ENCODE measurements at places on chromosomes 3 and 15.

DNA sequence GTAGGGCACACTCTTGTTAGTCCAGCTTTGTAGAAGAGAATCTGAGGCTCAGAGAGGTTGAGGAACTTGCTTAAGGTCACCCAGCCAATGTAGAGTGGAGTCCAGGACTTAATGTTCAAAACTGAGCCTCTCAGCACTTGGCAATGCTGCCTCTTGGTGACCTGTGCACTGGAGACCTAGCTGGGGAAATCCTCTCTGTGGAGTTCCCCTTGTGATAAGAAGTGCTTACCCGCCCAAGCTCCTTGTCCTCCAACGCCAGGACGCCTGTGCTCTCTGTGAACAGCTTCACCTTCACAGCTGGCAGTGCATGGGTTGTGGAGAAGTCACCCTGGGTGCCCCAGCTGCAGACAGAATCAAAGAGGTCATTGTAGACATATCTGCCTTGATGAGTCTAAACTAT is 219.1 kb upstream of the FEZF2 start:
- no peak for DNase-seq

- no peak for DNase-seq
Observed at GRCh38 chr3:194308601-194309449, 42.3 kb downstream of the CPN2 start.

GRCh38 chr15:57149196-57149595 is 227.1 kb upstream of the CGNL1 start:
- DNase-seq: no peak

DNA sequence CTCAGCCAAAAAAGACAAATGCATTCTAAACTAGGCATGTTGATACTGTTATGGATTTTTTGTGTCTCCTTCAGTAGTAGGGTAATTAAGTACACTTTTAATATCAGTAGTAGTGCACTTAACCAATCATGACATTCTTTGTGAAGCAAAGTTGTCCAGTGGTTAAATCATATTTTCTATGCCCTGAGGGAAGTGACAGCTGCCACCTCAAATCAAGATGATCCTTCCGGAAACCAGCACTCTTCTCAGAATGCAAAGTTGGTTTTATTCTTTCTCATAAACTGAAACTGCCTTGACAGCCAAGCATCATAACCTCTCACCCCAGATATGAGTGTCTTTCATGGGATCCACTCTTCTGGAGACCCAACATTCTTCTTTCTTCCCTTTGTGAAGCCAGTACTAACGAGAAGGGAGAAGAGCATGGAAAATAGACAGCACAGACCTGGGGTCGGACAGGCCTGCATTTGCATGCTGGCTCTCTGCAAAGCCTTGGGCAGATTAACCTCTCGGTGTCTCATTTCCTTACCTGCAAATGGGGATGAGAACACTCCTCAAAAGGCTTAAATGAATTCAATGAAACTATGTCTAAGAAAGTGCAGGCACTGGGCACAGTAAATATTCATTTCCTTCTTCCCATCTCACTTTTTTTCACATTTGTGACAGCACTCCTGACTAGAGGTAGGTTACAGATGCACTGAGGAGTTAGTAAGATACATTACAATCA is 13.2 kb downstream of the AAGAB start:
- DNase-seq: peak; percentile 51

DNA sequence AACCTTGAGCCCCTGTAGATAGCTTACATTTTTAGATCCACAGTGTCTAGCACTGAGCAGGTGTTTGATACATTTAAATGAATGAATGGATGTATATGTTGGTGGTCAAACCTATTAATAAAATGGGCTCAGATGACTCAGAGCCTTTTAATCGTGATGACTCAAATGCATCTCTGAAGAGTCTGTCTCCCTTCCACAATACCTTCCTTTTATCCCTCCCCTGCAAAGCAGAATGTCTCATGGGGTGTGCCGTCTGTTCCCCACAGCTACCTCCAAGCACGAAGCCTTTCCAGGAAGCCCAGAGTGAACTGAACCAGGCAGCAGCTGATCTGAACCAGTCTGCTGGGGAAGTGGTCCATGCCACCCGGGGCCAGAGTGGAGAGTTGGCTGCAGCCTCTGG is 303.5 kb upstream of the TPM1 start:
- peak; percentile 89 for DNase-seq

DNA sequence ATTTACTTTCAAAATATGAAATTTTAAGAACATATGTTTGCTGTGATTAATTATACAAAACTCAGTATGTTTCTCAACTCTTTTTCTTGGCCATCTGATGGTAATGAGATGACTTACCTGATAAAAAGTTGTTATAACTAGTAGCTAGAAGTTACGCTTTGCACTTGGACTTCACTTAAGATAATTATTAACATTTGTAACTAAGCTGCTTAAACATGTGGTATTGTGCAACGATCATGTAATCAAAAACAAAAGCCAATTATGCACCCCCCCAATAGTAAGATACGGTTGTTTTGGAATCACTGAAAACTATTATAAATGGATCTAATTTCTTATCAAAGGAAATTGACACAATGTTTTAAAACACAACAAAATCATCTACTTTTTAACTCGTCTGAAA is 342.9 kb downstream of the CNTN3 start:
- no peak for DNase-seq

GRCh38 chr3:177778633-177779032 is 581.4 kb upstream of the TBL1XR1 start:
- DNase-seq: no peak

- no peak for DNase-seq
Observed at GRCh38 chr3:147680837-147681483, 271.8 kb downstream of the ZIC1 start.

DNA sequence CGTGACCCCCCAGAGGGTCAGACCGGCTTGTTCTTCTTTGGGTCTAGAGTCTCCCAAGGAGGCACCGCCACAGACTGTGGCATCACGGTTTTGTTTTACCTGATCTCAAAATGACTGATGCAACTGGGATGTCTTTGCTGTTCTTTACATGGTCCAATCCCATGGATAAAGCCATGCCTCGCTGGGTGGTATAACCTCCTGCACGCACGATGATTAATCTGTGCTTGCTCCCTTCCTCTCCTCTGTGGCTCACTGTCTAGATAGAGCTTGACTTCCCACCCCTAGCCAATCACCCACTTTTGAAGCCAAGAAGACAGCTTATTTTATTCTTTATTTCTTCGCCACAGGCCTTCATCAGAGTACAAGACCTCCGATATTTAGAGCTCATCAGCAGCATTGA is 36.6 kb upstream of the RHO start:
- no peak for DNase-seq

GRCh38 chr15:70362886-70363285 is 265.2 kb upstream of the TLE3 start:
- peak; percentile 43 for DNase-seq

- DNase-seq: no peak
Observed at GRCh38 chr15:85606738-85607137, 188.0 kb downstream of the KLHL25 start.

GRCh38 chr3:138950006-138950644 is 3.1 kb downstream of the FOXL2NB start:
- DNase-seq: peak; percentile 56

- no peak for DNase-seq
Observed at GRCh38 chr3:41417574-41417973, 218.3 kb downstream of the CTNNB1 start.

DNA sequence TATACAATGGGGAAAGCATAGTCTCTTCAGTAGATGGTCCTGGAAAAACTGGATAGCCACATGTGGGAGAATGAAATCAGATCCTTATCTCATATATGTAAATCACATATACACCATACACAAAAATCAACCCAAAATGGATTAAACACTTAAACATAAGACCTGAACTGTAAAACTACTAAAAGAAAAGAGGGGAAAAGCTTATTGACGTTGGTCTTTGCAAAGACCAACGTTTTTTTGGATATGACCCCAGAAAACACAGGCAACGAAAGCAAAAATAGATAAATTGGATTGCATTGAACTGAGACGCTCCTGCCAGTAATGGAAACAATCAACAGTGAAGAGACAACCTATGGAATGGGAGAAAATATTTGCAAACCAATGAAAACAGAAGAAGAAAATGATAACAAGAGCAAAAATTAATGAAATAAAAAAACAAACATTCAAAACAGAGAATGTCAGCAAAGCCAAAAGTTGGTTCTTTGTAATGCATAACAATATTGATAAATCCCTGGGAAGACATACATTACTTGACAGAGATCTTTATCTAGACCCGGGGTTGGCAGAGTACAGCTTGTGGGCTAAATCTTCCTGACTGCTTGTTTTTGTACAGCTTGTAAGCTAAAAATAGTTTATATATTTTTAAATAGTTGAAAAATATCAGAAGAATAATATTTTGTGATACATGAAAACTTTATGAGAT is 86.9 kb downstream of the NEO1 start:
- no peak for DNase-seq
